ENCODE measurements at places on chromosomes 11 and 22.
A peak's percentile ranks its signal among the peaks of the same experiment; 100 is the strongest.

DNA sequence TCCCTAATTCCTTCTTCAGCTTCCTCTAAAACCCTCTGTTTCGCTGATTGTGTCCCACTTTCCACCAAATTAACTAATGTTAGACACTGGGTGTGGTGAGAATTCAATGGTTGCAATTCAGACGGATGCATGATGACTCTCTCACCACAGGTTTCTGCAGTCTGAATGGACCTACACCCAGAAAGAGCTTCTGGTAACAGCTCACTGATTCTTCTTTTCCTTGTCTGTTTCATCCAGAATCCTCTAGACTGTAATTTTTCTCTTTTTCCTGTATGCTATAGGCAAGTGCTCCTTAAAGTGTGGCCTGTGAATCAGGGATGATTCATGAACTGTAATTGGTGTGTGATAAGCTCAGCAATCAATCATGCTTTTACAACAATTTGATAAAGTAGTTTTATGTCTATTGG is 18.1 kb downstream of the MMP10 start:
- H3K27me3 ChIP-seq, result peaks cover 29% of the 10 kb centered on the region
- DNase-seq, result no peak

DNA sequence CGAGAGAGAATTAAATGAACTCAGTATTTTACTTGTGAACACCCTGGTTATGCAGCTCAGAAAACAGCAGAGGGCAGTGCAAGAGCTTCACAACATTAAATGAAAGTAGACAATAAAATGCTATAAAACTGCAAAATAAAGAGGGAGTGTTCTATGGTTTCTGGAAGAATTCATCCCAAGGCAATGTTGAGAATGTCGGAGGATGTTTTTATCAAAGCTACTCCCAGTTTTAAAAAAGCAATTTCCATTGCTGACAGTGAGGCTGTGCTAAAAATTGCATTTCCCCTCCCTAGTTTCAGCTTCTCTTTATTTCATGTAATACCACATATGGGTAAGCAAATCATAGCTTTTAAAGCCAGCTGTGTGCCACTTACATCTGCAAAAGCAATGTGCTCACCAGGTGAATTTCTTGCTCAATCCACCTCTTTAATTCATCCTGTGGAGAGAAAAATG is 296.8 kb downstream of the RAB38 start:
- no peak overlapping the region for H3K4me3 ChIP-seq
- no peak overlapping the region for H3K27ac ChIP-seq
- H3K36me3 ChIP-seq, result no peaks in the 10 kb centered on the region
- peaks cover 11% of the 10 kb centered on the region for H3K27me3 ChIP-seq
- no peaks in the 10 kb centered on the region for H3K4me1 ChIP-seq
- DNase-seq, result no peak

GRCh38 chr11:25650319-25650718 is 681.6 kb upstream of the ANO3 start:
- H3K4me1 ChIP-seq, result no peaks in the 10 kb centered on the region
- DNase-seq, result no peak
- no peaks in the 10 kb centered on the region for H3K36me3 ChIP-seq
- H3K27ac ChIP-seq, result no peak overlapping the region
- H3K4me3 ChIP-seq, result no peak overlapping the region
- H3K27me3 ChIP-seq, result no peaks in the 10 kb centered on the region

DNA sequence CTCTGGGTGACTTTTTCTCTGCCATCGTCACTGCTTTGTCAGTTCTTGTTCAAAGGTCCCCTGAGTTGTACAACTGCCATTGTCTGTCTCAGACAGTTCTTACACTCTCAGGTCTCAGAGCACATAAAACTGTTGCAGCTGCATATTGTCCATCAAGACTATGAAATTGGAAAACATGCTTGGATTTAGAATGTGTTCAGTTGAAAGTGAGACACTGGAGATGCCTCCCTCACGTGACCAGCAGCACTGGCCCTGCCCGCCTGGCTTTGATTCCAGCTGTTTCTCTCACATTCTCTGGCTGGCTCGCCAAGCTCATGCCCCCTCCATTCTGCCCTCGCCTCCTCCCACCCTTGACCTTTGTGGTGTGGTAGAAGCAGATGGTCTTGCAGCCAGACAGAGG is 244.2 kb downstream of the NTM start:
- no peaks in the 10 kb centered on the region for H3K4me1 ChIP-seq
- no peaks in the 10 kb centered on the region for H3K36me3 ChIP-seq
- H3K4me3 ChIP-seq, result no peak overlapping the region
- H3K27ac ChIP-seq, result no peak overlapping the region

- peaks cover 2% of the 10 kb centered on the region for H3K36me3 ChIP-seq
- H3K4me1 ChIP-seq, result peaks cover 4% of the 10 kb centered on the region
- H3K27me3 ChIP-seq, result peaks cover 55% of the 10 kb centered on the region
These were observed 493.2 kb downstream of the MIAT start for GRCh38 chr22:27150544-27150941.

GRCh38 chr11:124207102-124207792 is 24.1 kb downstream of the OR10D3 start:
- H3K36me3 ChIP-seq, result no peaks in the 10 kb centered on the region
- no peaks in the 10 kb centered on the region for H3K4me1 ChIP-seq
- H3K27me3 ChIP-seq, result no peaks in the 10 kb centered on the region
- H3K27ac ChIP-seq, result no peak overlapping the region
- DNase-seq, result no peak

GRCh38 chr22:23773483-23774113 is 949 bp downstream of the MMP11 start:
- H3K4me3 ChIP-seq, result peak overlapping the region; percentile 40
- peaks cover 11% of the 10 kb centered on the region for H3K4me1 ChIP-seq
- no peak for DNase-seq
- no peaks in the 10 kb centered on the region for H3K36me3 ChIP-seq
- H3K27me3 ChIP-seq, result no peaks in the 10 kb centered on the region

DNA sequence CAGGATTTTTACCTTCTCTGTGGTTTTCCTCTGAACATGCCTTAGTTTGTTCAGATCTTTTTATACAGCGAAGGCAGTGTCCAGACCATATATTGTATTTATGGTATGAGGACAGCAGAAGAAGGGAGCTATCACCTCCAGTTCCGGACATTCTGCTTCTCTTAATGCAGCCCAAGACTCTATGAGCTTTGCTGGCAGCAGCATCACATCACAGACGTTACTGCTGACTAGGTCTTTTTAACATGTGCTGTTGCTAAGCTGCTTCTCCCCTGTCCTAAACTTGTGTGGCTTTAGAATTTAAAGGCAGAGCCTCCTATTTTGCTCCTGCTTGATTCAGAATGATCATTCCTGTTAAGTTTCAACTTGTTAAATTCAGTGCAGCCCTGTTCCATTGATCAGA is 13.4 kb downstream of the MICAL2 start:
- H3K36me3 ChIP-seq, result no peaks in the 10 kb centered on the region
- H3K4me3 ChIP-seq, result no peak overlapping the region
- H3K27ac ChIP-seq, result no peak overlapping the region
- H3K4me1 ChIP-seq, result peaks cover 31% of the 10 kb centered on the region
- H3K27me3 ChIP-seq, result no peaks in the 10 kb centered on the region

DNA sequence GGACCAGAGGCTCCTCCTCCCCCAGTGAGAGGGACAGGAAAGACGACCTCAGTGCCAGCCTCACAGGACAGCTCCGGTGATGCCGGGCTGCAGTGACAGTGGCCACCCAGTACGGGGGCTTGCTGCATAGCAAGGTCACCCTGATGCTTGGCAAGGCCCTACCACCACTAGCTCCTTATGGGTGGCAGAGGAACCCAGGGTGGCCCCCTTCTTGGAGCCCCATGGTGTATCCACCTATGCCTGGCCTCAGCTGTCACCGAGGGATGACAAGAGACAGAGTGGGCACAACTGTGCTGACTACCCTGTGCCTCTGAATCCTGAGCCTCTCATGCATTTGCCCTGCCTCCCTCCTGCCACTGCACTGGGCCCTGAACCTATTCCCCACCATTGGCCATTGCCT is 809.2 kb downstream of the TBC1D22A start:
- H3K4me3 ChIP-seq, result no peak overlapping the region
- no peak overlapping the region for H3K27ac ChIP-seq
- H3K4me1 ChIP-seq, result no peaks in the 10 kb centered on the region
- DNase-seq, result no peak
- no peaks in the 10 kb centered on the region for H3K36me3 ChIP-seq
- peaks cover 7% of the 10 kb centered on the region for H3K27me3 ChIP-seq

DNA sequence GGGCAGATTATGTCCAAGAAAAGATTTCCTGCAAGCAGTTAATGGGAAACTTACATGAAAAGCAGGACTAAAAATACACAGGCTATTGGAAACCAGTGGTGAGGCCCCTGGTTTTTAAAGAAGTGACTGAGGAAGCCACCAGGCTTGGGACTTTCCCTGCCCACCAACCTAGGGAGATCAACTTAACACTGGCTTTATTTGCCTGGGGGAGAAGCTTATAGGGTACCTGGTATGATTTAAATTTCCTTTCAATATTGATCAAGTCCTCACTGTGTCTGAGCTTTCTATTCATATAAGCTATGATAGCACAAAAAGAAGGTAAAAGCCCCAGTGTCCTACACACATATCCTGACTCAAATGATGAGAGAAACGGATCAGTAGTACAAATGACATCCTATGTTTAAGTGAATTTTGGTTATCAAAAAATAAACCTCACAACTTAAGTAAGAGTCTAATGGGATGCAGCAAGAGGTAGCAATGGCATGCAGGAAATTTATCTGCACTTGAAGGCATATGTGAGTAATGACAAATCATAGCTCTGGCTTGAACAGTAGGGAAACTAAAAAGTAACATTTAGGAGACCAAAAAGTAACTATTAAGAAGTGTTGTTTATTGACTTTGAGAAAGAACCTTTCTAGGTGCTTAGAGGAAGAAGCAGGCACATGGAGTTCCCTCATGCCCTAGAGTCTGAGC is 85.3 kb downstream of the GAB2 start:
- H3K27ac ChIP-seq, result no peak overlapping the region
- no peaks in the 10 kb centered on the region for H3K27me3 ChIP-seq
- no peaks in the 10 kb centered on the region for H3K36me3 ChIP-seq
- no peak for DNase-seq
- no peak overlapping the region for H3K4me3 ChIP-seq

DNA sequence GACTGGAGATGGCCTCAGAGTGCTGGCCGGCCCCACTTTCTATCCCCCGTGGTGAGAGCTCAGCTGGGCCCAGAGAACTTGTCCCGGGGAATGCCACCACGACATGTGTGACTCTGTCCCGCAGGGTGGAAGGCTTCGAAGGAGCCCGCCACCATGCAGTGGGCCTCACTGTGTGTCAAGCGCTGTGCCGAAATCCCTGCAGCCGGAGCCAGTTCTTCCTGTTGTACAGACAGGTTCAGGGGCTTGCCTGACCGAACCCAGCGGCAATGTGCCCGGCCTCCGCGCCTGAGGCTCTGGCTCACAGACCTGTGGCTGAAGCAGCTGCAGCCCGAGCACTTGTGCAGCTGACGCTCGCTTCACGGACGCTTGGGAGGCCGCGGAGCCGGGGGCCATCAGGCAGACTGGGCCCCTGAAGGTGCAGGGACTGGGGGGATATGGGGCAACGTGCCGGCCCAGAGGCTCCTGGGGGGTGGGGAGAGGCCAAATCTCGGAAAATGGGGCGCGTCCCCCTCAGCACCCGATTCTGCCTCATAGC is 650 bp downstream of the PPM1F start:
- peaks cover 2% of the 10 kb centered on the region for H3K36me3 ChIP-seq
- no peak overlapping the region for H3K27ac ChIP-seq

- H3K27me3 ChIP-seq, result no peaks in the 10 kb centered on the region
- DNase-seq, result no peak
- H3K27ac ChIP-seq, result no peak overlapping the region
- H3K36me3 ChIP-seq, result peaks cover 45% of the 10 kb centered on the region
- H3K4me3 ChIP-seq, result no peak overlapping the region
These were observed 68.6 kb downstream of the CHRDL2 start for GRCh38 chr11:74662487-74663103.

DNA sequence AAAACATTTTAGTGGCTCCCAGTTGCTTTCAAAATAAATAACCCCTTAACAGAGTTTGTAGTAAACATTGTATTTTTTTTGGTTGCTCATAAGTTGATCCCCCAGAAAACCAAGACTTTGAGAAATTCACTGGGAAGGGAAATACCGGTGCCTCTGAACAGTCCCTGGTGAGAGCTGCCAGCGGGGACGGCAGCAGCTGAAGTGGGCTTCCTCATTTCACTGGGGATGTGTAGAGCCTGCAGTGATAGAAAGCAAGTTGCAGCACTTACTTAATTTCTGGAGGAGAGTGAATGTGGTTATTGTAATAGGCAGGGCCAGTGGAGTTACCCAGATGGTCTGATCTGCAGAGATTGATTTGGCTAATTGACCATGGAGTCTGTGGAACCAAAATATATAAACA is 18.6 kb upstream of the MCHR1 start:
- no peaks in the 10 kb centered on the region for H3K4me1 ChIP-seq
- DNase-seq, result no peak
- no peak overlapping the region for H3K4me3 ChIP-seq
- no peaks in the 10 kb centered on the region for H3K36me3 ChIP-seq
- H3K27me3 ChIP-seq, result no peaks in the 10 kb centered on the region
- H3K27ac ChIP-seq, result no peak overlapping the region

- H3K27me3 ChIP-seq, result peaks cover 25% of the 10 kb centered on the region
- no peak overlapping the region for H3K4me3 ChIP-seq
- H3K36me3 ChIP-seq, result peaks cover 3% of the 10 kb centered on the region
- H3K4me1 ChIP-seq, result peaks cover 20% of the 10 kb centered on the region
These were observed 4.4 kb upstream of the WEE1 start for GRCh38 chr11:9568854-9569587.

GRCh38 chr11:105432241-105432995 is 177.5 kb upstream of the GRIA4 start:
- H3K27ac ChIP-seq, result no peak overlapping the region
- DNase-seq, result no peak
- H3K4me3 ChIP-seq, result no peak overlapping the region
- H3K27me3 ChIP-seq, result no peaks in the 10 kb centered on the region
- H3K36me3 ChIP-seq, result no peaks in the 10 kb centered on the region

DNA sequence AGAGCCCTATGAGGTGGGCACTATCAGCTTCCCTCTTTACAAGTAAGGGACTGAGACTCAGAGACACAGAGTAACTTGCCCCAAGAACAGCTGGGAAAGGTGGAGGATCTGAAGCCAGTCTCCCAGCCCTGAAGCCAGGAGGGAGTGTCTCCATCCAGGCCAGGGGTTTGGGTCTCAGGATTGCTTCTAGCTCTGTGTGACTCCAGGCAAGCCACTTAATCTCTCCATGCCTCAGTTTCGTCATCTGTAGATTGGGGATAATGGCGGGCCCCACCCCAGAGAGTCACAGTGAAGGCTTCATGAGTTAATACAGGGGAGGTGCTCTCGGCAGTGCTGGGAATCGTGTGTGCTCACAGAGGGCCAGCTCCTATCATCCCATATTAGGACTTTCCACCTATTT is 10.5 kb downstream of the MAP4K2 start:
- peaks cover 7% of the 10 kb centered on the region for H3K36me3 ChIP-seq
- H3K4me3 ChIP-seq, result no peak overlapping the region
- no peak overlapping the region for H3K27ac ChIP-seq
- H3K4me1 ChIP-seq, result peaks cover 25% of the 10 kb centered on the region

GRCh38 chr11:8871171-8871775 is 39.7 kb upstream of the AKIP1 start:
- H3K4me1 ChIP-seq, result peaks cover 14% of the 10 kb centered on the region
- H3K4me3 ChIP-seq, result peak overlapping the region; percentile 40
- H3K27ac ChIP-seq, result no peak overlapping the region
- no peaks in the 10 kb centered on the region for H3K36me3 ChIP-seq
- no peak for DNase-seq

GRCh38 chr11:130816546-130817329 is 99.5 kb downstream of the SNX19 start:
- no peak overlapping the region for H3K27ac ChIP-seq
- H3K27me3 ChIP-seq, result peaks cover 10% of the 10 kb centered on the region
- H3K4me1 ChIP-seq, result no peaks in the 10 kb centered on the region
- H3K4me3 ChIP-seq, result no peak overlapping the region
- DNase-seq, result no peak
- no peaks in the 10 kb centered on the region for H3K36me3 ChIP-seq

GRCh38 chr11:128424271-128424711 is 163.1 kb downstream of the ETS1 start:
- no peaks in the 10 kb centered on the region for H3K27me3 ChIP-seq
- H3K4me1 ChIP-seq, result peaks cover 63% of the 10 kb centered on the region
- H3K4me3 ChIP-seq, result no peak overlapping the region
- DNase-seq, result no peak
- H3K36me3 ChIP-seq, result no peaks in the 10 kb centered on the region
- H3K27ac ChIP-seq, result no peak overlapping the region
